ENCODE measurements at places on chromosomes 6 and 20. TPM values are rescaled to one million over a fixed set of nuclear protein-coding genes. Genes with fewer than 3 reads are reported as not detected.

The GHRH gene
- total RNA-seq, result not detected

The PRL gene
- total RNA-seq, result 0.48 TPM

GRCh38 chr6:42417641-42418112, 34.0 kb downstream of the TRERF1 start:
- no peak for DNase-seq

GRCh38 chr6:35674594-35674993, 14.1 kb downstream of the FKBP5 start:
- no peak for DNase-seq

- no peak for DNase-seq
Measured at GRCh38 chr20:41181567-41181966, 44.2 kb downstream of the PLCG1 start.

GRCh38 chr6:7970616-7971015, 60.0 kb upstream of the TXNDC5 start:
- DNase-seq, result no peak

Data from umbilical cord (tissue), 2 donors.